ENCODE measurements at places on chromosomes 4 and X.

- no peak for DNase-seq
Observed at GRCh38 chr4:138562544-138562991, 320.4 kb upstream of the SLC7A11 start.

DNA sequence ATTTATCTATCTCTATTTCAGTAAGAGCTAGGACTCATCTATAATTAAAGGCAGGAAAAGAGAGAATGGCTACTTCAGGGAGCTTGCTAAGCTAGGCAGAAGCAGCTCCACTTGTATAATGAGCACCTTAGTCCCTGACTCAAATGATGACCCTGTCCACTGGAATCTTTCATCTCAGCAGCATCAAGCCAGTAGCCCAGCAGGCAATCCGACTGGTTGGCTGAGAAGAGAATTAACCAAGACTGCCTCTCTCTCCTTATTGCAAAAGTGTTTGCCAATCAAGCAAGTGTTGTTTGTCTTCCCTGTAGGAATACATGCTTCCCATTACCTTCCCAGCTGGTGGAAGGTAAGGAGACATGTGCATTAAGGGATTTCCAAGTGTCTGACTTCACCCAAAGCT lies 3.9 kb upstream of the SPOCK3 start:
- no peak for DNase-seq

GRCh38 chr4:69838977-69839376 lies 21.0 kb downstream of the SULT1E1 start:
- DNase-seq, result no peak

GRCh38 chr4:26217961-26218676 lies 102.7 kb upstream of the RBPJ start:
- DNase-seq, result no peak

DNA sequence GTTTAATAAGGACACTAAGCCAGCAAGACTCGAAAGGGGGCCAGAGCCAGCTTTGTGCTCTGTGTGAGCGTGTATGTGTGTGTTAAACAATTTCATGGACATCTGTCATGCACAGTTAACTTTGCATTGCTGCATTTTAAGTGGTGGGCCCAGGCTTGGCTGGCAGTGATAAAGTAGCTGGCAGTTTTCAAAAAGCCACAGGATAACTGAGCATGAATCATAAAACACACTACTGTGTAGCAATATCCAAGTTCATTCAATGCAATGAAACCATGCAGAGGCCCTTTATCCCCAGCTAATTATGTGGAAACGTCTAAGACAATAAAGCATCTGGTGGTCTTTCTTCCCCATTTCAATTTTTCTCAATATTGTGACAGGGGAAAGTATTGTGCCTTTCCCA lies 132.9 kb downstream of the NKX6-1 start:
- DNase-seq, result no peak

- DNase-seq, result no peak
Observed at GRCh38 chrX:71556036-71556435, 22.2 kb upstream of the GCNA start.

GRCh38 chr4:94540476-94540875 lies 88.7 kb downstream of the PDLIM5 start:
- no peak for DNase-seq

DNA sequence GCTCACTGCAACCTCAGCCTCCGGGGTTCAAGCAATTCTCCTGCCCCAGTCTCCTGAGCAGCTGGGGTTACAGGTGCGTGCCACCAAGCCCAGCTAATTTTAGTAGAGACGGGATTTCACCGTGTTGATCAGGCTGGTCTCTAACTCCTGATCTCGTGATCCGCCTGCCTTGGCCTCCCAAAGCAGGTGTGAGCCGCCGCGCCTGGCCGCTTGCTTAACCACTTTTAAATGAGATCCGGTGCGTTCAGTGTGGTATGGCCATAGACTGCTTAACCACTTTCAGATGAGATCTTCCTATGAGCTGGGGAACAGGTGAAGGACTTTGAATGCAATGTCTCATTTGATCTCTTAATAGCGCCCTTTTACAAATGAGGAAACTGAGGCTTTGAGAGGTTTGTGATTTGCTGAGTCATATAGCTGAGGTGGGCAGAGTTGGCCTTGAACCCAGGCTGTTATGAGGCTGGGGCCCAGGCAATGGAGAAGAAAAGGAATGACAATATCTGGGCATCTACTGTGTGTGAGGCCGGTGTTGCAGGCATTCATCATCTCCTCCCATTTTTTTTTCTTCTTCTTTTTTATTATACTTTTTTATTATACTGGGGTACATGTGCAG lies 41.9 kb upstream of the NSG1 start:
- DNase-seq, result no peak

GRCh38 chr4:183370786-183371185 lies 48.6 kb upstream of the CLDN24 start:
- no peak for DNase-seq

DNA sequence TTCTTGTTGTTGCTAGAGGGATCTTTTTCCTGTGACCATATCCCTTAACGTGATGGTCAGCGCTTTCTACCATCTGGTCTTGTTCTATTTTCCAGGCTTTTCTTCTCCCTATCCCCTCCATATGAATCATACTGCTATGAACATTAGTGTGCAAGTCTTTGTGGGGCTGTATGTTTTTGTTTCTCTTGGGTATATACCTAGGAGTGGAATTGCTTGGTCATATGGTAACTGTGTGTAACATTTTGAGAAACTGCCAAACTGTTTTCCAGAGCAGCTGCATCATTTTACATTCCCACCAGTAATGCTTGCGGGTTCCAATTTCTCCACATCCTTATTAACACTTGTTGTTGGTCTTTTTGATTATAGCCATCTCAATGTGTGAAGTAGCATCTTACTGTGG lies 121.4 kb downstream of the SPRY1 start:
- DNase-seq, result no peak

DNA sequence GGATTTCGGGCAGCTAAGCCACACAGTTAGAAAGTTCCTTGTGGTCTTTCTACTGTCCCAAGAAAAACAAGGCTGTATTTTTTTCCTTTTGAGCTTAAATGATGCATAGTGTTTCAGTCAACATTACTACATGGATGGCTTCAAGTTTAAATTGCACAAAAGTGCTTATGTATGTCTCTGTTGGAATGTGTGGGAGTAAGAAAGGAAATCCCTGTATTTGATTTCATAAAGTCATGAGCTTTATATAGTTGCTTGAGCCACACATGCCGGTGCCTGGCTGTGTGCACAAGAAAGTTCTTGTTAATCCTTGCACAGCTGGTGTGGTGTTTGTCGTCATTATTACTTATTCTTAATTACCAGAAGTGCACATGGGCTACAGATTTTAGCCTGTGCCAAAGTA lies 262.2 kb downstream of the ARHGAP10 start:
- DNase-seq, result no peak

DNA sequence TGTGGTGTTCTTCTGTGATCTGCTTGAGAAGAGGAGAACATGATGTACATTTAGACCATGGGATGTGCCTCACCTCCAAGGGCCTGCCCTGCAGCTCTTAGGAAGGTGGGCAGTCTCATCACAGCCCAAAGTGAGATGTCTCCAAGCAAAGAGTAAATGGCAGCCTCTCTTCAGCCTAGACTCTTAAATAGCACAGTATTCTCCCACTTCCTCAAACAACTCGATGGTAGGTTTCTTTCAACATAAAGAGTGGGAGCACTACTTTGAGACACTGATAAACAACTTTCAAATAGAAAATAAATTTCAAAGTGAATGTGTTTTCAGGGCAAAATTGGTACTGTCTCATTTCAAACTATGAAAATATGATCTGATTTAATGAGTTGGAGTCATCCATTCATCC lies 35.2 kb downstream of the EDNRA start:
- no peak for DNase-seq

Measured in GDM1 (cell line).